NCI-H82 (cell line): ENCODE measurements at places on chromosomes 7 and 10.

DNA sequence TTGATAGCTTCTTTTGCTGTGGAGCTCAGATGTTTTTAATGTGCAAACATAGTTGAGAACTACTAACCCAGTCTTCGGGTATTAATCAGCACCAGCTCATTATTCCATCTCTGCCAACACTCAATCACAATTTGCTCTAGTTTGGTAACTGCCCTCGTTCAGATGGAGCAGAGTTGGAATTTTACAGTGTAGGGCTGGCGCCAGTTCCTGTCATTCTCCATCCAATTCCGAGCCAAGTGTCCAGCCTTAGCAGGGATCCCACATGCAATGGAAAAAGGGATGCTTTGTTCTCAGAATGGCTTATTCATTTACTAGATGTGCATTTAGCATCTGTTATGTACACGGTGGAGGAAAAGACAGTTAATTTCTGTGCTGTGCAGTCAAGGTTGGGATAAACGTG, 504.5 kb upstream of the GALNT17 start:
- DNase-seq: no peak

DNA sequence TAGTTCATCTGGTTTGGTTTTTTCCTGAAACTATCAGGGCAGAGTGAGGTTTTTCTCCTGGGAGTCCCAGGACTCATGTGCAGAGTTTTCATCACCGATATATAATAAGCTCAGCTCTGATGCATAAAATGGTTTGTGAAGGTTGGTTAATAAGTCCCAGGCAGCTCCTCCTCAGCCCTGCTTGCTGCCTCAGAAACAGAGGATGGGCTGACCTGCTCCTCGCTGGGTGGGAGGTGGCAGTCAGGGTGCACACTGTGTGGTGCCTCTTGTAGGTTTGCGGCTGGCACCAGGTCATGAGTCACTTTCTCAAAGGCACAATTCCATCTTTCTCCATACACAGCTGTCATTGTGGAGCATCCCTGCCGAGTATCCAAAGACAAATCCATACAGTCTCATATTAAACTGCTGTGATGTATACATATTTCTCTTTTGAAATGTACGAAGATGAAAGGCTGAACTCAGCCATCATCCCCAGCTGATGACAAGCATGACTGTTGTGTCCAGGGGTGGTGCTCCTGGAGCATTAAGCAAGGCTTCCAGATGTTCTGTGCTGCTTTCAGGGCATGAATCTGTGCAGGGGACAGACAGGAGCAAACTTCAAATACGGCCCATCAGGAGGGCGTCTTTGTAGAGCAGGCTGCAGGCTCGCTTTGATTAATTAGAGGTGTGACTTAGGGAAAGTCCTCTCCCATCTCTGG, 125.7 kb upstream of the NPS start:
- no peak for DNase-seq

GRCh38 chr10:75926763-75927162, 495.3 kb downstream of the LRMDA start:
- peak; percentile 71 for DNase-seq

- no peak for DNase-seq
These were observed 196.6 kb upstream of the TMEM196 start for GRCh38 chr7:19969859-19970493.

DNA sequence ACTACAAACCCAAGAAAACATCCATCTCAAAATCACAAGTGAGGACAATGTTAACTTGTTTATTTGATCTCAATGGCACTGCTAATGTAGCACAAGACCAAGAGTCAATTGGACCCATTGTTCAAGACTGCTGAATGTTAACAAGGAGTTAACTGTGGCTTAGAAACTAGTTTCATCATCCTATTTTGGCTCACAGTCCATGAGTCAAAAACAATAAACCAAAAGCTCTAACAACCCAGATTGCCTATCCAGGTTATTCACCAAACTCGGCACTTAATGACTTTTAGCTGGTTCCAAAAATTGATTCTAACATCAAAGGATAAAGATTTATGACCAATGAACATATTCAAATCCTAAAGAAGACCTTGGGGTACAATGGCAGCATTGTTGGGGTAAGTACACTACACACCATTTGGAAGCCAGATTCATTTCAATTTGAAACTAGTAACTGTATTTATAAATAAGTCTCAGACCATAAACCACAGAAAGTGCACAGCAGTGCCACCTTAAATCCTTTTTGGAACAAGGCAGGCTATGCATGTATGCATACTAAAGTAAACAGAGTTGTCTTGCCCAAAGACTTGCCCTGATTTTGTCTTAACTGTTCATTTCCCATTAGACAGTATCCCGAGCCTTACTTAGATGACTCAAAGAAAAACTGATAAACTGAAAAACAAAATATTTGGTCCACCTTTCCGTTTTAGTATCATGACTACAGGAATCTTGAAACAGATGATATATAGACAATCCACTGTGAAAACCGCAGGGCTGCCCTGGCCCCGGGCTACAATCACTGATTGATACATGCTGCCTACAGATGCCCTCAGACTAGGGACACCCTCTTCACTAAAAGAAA, 84.5 kb downstream of the SRPK2 start:
- DNase-seq: no peak

- peak; percentile 52 for DNase-seq
These were observed 6.8 kb upstream of the ASB15 start for GRCh38 chr7:123594813-123595241.

DNA sequence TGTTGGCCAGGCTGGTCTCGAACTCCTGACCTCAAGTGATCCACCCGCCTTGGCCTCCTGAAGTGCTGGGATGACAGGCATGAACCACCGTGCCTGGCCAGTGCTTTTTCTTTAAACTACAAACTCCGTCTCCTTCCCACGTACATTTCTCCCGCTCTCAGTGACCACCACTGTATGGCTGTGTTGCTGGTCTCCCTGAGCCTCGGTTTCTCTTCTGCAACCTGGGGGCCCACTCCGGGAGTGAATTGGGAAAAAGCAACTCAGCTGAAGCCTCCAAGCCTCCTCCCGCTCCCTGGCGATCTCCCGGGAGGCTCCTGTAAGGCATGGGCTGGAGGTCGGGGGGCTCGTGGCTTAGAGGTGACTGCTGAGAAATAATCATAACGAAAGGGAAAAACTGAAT, 136.3 kb downstream of the ELFN1 start:
- DNase-seq: no peak

DNA sequence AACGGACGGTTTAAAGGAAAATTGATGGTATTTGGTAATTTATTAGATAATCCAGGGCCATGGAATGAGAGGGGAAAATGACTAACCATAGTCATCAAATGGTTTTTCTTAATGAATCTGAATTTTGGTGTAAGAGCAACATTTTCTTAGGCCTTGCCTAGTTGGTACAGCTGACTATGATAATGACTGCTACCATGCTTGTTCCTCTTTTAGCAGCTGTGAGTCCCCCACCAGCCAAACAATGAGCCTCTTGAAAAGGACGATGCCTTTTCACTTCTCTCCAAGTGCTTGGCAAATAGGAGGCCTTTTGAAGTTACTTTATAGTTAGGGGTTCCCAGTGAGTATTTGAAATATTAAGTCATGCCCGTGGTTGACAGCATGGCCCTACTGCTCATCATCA, 53.0 kb downstream of the TRUB1 start:
- no peak for DNase-seq

DNA sequence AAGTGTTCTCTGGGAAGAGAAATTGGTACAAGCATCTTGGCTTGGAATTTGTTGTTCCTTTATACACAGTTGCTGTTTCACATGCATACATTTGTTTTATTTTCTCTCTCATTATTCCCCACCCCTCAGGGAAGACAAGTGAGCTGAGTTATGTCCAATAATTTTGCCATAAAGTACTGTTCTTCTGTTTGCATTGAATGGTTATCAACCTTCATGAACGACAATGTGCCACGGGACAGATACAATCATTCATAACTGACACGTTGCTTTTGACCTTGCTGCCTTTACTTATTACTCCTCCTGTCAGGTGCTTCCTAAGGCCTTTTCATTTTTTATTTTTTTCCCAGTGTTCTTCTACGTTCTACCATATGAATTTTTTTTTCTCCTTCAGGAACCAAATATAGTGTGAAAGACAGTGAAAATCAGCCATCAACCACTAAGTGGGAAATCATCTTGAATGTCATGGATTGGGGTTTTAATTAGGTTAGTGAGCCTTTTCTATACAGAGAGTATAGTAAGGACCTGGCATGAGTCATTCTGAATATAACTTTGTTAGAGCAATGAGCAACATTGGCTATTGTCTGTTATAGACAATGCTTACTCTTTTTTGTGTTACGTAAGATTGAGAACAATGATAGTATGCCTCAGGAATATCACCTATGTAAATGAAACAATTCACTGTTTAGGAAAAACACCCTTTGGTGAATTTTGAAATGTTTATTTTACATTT, 383.2 kb downstream of the MALRD1 start:
- no peak for DNase-seq

DNA sequence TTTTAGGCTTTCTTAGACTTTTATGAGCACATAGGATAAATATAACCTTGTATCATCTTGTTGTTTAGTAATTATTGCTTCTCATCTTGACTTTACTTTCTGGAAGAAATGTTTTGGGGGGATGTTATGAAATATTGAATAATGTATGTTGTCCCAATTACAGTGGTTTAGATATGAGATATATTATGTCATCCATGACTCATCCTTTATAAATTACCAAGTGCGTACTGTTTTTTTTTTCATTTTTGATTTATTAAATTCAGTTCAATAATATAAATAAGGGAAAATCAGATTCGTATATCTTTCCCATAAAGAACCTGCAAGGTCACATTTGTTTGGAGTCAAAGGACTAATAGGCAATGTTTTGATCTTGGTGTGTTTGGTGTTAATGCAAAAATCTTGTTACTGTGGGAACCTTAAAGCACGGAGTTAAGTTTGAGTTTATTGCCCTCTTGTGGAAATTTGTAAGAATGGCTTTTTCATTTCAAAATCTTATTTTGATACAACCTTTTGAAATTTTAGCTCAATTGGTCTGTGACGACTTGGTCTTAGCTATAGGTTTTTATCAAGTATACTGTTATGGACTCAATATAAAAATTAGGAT, 108.6 kb downstream of the SRI start:
- DNase-seq: peak; percentile 62

DNA sequence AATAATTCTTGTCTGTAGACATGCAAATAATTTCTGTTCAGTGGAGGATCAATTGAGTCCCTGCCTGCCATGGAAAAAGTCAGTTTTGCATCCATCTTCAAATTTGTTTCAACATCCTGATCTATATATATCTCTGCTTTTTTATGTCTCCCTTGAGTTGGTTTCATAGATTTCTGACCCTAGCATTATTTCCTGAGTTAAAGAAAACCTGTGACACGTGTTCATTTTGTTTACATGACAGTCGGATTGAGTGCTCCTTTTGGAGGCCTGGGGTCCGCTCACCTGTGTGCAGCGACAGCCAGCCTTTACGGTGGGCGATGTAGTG, 674 bp downstream of the MRPS24 start:
- no peak for DNase-seq

GRCh38 chr7:44290252-44290620, 35.2 kb downstream of the CAMK2B start:
- DNase-seq: no peak

- peak; percentile 75 for DNase-seq
These were observed 367.7 kb downstream of the PHF14 start for GRCh38 chr7:11341285-11341944.

- no peak for DNase-seq
These were observed 5.8 kb upstream of the CYP3A7 start for GRCh38 chr7:99740573-99741440.

DNA sequence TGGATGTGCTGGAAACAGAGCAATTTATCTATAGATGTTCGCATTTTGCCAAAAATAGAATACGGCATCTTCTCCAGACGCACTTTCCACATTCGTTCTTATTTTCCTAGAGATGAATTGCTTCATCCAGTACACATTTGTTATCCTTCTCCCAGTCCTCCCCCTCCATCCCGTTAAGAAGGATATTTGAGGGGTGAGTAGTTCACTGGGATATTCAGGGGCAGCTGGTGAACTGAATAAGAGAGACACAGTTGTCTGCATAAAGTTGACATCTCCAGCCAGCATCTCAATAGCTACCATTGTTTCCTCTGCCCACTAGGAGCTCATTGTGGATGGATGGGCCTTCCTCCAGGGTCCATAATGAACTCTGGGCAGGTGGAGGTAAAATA, 456.8 kb upstream of the NRP1 start:
- DNase-seq: no peak

- no peak for DNase-seq
These were observed 66.2 kb downstream of the RHOBTB1 start for GRCh38 chr10:60877777-60878120.

GRCh38 chr7:155804897-155805825, 7.1 kb downstream of the SHH start:
- DNase-seq: peak; percentile 82

DNA sequence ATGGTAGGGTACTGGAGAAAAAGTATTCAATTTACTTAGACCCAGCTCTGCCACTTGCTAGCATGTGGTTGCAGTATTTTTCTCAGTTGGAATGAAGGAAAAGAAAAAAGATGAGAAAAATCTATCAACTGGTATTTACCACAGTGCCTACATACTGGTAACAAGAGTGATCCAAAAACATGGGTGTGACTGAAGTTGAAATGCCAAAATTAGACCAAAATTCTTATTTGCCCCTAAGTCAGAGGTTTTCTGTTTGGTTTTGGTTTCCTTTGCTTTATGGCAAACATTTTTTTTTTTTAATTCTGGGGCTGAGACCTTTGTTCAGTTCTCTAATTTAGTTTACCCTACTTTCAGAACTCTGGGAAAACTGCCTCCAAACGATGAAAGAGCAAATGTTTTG, 12.3 kb downstream of the HYCC1 start:
- no peak for DNase-seq

DNA sequence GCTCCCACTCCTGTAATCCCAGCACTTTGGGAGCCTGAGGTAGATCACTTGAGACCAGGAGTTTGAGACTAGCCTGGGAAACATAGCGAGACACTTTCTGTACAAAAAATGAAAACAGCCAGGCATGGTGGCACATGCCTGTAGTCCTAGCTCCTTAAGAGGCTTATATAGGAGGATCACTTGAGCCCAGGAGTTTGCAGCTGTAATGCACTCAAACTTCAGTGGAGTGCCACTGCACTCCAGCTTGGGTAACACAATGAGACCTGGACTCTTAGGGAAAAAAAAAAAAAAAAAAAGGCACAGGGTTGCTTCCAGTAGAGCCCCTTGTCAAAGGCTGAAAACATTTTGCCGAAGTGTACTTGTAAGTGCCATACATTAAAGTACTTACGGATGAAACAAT, 195.3 kb downstream of the PHTF2 start:
- DNase-seq: peak; percentile 20
